Right atrium auricular region (tissue), 2 donors: ENCODE measurements at places on chromosomes 16 and 17.

- H3K4me3 ChIP-seq: peak overlapping the region; percentile 58
- H3K4me1 ChIP-seq: no peaks in the 10 kb centered on the region
- H3K36me3 ChIP-seq: peaks cover 8% of the 10 kb centered on the region
- no peaks in the 10 kb centered on the region for H3K27me3 ChIP-seq
- DNase-seq: peak; percentile 87
Observed at GRCh38 chr17:76385892-76386786, 1.7 kb downstream of the SPHK1 start.

- no peak overlapping the region for H3K27ac ChIP-seq
- H3K4me1 ChIP-seq: no peaks in the 10 kb centered on the region
- H3K4me3 ChIP-seq: no peak overlapping the region
- no peaks in the 10 kb centered on the region for H3K36me3 ChIP-seq
- no peak for DNase-seq
Observed at GRCh38 chr16:73792199-73793020, 504.2 kb upstream of the PSMD7 start.

- H3K36me3 ChIP-seq: no peaks in the 10 kb centered on the region
- DNase-seq: no peak
- H3K4me3 ChIP-seq: no peak overlapping the region
- no peaks in the 10 kb centered on the region for H3K27me3 ChIP-seq
- no peak overlapping the region for H3K27ac ChIP-seq
Observed at GRCh38 chr17:19759568-19760549, 11.8 kb upstream of the ALDH3A1 start.

GRCh38 chr16:27291106-27291505 is 22.5 kb upstream of the NSMCE1 start:
- H3K4me3 ChIP-seq: no peak overlapping the region
- no peak for DNase-seq
- H3K36me3 ChIP-seq: no peaks in the 10 kb centered on the region
- H3K27ac ChIP-seq: no peak overlapping the region

- H3K36me3 ChIP-seq: no peaks in the 10 kb centered on the region
- no peak overlapping the region for H3K4me3 ChIP-seq
- DNase-seq: no peak
- H3K27me3 ChIP-seq: no peaks in the 10 kb centered on the region
- H3K27ac ChIP-seq: no peak overlapping the region
Observed at GRCh38 chr16:78551487-78552085, 452.1 kb downstream of the WWOX start.

- peak; percentile 87 for DNase-seq
- H3K4me3 ChIP-seq: no peak overlapping the region
- peaks cover 30% of the 10 kb centered on the region for H3K4me1 ChIP-seq
- H3K36me3 ChIP-seq: no peaks in the 10 kb centered on the region
- H3K27ac ChIP-seq: peak overlapping the region; percentile 73
- no peaks in the 10 kb centered on the region for H3K27me3 ChIP-seq
Observed at GRCh38 chr17:10042589-10043244, 137.6 kb upstream of the RCVRN start.
